ENCODE measurements at places on chromosomes 12 and 14.

GRCh38 chr14:44612002-44612401 is 104.9 kb upstream of the FSCB start:
- DNase-seq = no peak

GRCh38 chr12:64081008-64081404 is 141.1 kb downstream of the KICS2 start:
- no peak for DNase-seq

GRCh38 chr12:56469007-56469930 is 891 bp downstream of the SPRYD4 start:
- no peak for DNase-seq

DNA sequence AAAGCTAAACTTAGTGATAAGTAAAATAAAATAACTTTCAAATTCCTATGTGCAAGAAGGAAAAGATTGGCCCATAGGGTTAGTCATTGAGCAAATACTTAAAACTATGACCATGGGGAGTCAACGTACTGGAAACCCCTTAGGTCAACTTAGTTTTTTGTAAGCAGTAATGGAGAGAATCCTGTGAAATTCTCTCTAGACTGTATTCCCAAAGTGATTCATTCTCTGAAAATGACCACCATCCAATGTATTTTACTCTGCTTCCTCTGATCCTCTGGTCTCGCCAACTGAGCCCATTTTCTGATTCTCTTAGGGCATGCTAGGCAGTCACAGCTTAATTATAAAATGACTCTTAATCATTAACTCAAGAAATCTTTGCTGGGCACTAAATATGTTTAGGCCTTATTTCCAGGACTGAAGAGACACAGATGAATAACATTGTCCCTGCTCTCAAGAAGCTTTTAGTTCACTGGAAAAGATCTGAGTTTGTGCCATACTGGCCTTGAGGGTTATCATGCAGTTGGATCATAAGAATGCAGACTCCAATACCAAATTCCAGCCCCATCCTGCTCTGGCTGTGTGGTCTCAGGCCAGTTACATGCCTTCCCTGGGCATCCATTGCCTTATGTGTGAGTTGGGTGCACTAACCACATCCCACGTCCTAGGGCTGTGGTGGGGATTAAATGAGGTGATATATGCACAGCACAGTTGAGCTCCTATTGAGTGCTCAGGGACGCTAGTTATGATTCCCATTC is 732.4 kb downstream of the AACS start:
- no peak for DNase-seq

DNA sequence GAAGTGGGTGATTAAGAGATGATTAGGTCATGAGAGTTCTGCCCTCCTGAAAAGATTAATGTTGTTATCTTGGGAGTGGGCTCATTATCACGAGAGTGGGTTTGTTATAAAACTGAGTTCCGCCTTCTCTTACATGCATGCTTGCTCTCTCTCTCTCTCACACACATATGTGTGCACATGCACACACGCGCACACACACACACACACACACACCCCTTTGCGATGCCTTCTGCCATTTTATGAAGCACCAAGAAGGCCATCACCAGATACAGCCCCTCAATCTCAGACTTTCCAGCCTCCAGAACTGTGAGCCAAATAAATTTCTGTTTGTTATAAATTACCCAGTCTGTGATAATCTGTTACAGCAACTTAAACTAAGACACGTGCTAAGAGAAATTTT is 5.7 kb upstream of the SLC41A2 start:
- no peak for DNase-seq

DNA sequence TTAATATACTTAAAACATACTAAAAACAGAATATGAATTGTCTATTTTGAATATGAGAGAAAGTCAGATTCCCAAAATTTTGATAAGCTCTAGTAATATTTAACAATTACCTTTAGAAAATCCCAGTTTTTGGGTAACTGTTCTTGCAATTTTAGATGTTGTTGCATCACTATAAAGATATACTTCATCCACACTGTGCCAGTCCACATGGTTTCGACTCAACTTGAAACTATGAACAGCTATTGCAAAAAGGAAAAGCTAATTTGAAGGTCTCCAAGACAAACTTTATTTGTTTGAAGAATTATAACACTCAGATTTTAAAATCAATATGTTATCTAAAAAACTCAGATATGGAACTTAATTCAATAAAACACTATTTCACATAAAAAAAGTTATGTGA is 59.9 kb downstream of the DDHD1 start:
- DNase-seq = no peak

DNA sequence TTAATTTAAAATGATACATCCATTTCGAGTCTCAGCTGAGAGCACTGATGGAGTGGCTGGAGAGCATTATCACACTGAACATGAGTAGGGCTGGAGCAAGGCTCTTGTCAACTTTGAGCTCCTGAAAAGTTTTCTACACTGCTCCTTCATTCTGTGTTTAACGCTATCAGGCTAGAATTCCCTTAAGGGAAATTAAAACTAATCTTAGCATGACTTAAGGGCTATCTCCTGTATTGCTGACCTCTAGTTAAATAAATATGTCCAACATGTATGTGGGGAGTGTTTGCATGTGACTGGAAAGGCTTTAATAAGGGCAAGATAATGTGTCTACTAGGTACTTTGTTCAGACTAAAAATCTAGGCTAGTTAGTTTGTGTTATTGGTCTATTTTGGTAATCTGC is 116.7 kb upstream of the CAND1 start:
- no peak for DNase-seq

GRCh38 chr12:74892057-74892633 is 317.5 kb downstream of the KCNC2 start:
- DNase-seq = no peak

GRCh38 chr12:3988519-3989217 is 115.5 kb upstream of the PARP11 start:
- no peak for DNase-seq

- DNase-seq = no peak
Observed at GRCh38 chr12:25401547-25402345, 151.0 kb upstream of the KRAS start.
